ENCODE measurements at places on chromosomes 7 and 10.

DNA sequence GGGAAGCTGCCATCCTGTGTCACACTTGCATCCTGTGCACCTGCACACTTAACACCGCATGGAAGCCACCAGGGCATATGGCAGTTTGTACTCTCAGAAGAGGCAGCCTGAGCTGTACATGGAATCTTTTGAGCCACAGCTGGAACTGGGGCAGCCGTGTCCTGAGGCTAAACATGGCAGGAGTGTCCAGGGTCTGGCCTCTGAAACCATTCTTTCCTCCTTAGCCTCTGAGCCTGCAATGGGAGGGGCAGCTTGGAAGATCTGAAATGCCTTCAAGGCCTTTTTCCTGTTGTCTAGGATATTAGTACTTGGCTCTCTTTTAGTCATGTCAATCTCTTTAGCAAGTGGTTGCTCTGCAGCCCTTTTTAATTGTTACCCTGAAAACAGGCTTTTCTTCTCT lies 16.4 kb downstream of the PLCE1 start:
- no peak for DNase-seq

DNA sequence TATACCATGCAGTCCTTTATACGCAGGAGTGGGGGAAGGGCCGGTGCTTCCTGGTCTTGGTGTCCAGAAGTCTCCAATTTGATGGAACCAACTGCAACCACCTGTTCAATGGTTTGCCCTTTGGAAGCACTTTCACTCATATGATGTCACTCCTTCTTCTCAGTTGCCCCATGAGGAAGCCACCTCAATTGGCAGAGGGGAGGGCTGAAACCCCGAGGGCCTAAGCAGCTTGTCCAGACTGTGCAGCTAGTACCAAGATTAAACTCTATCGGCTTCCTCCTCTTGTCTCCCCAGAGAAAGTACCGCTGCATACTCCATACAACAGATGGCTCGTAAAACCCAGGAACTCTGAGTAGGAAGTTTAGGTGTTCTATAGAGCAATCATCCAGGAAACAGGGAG lies 789.4 kb downstream of the TYW1 start:
- DNase-seq, result no peak

- no peak for DNase-seq
Measured at GRCh38 chr10:18656724-18657123, 2.5 kb upstream of the ARL5B start.

- no peak for DNase-seq
Measured at GRCh38 chr7:13848681-13849131, 140.8 kb downstream of the ETV1 start.

DNA sequence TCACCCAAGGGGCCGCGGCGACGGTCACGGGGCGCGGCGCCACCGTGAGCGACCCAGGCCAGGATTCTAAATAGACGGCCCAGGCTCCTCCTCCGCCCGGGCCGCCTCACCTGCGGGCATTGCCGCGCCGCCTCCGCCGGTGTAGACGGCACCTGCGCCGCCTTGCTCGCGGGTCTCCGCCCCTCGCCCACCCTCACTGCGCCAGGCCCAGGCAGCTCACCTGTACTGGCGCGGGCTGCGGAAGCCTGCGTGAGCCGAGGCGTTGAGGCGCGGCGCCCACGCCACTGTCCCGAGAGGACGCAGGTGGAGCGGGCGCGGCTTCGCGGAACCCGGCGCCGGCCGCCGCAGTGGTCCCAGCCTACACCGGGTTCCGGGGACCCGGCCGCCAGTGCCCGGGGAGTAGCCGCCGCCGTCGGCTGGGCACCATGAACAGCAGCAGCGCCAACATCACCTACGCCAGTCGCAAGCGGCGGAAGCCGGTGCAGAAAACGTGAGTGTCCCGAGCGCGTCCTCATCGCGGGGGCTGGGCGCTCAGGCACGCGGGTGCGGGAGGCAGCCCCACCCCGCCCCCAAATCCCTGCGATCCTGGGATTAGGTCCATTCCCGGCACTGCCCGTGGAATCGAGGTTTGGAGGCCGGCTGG lies 509 bp downstream of the AHR start:
- peak; percentile 31 for DNase-seq

DNA sequence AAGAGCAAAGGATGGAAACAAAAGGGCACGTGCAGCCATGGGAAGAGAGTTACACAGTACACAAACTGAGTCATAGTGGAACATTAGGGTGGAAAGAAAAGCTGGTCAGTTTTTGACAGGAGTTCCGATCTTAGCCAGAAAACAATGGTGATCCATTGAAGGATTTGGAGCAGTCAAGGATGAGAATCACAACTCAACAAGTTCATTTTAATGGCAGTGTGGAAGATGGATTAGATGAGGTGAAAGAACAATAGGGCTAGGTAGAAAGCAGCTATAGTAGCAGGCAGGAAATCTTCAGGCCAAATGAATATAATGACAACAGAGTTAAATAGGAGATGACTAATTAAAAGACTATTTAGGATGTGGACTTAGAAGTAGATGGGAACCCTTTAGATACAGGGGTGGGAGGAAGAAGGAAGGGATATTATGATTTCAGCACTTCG lies 136.3 kb downstream of the DOCK4 start:
- DNase-seq, result no peak

DNA sequence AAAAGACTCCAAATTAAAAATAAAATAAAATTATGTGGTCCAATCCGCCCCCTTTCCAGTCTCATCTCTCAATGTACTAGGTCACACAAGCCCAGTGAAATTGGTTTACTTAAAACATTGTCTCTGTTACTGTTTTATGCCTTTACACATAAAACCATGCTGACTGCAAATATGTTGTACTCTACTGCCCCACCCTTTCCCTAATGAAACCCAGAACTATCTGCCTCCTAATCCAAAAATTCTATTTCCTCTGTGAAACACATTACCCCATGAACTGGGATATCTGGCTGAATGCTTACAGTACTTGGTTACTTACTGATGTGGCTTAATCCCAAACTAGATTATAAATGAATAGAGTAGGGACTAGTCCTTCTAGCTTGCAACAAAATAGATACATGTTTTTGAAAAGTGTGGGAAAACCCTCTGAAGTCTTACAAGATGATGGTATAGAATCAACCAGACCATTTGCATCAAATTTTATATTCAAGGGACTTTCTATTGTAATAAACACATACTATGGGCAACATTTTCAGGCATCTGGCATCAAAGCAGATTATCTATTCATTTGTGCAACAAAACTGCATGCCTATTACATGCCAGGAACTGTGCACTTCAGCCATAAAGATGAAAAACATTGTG lies 10.0 kb upstream of the KMT2E start:
- DNase-seq, result no peak

DNA sequence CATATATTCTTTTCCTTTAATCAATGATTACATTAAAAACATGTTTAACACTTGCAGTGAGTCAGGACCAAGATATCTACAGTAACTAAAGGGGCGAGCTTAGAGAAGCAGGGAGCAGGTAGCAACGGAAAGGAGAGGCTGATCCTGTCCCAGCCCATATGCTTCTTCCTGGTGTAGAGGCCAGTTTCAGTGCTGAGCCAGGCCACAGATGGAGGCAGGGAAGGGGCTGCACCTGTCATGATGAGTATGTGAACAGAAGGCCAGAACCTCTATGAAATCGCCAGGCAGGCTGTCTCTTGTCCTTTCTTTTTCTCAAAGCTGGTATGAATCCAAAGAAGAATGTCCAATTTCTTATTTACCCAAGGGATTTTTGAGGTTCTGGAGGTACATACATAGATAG lies 16.3 kb downstream of the REEP3 start:
- no peak for DNase-seq

GRCh38 chr10:12962556-12962955 lies 39.0 kb downstream of the CCDC3 start:
- no peak for DNase-seq

DNA sequence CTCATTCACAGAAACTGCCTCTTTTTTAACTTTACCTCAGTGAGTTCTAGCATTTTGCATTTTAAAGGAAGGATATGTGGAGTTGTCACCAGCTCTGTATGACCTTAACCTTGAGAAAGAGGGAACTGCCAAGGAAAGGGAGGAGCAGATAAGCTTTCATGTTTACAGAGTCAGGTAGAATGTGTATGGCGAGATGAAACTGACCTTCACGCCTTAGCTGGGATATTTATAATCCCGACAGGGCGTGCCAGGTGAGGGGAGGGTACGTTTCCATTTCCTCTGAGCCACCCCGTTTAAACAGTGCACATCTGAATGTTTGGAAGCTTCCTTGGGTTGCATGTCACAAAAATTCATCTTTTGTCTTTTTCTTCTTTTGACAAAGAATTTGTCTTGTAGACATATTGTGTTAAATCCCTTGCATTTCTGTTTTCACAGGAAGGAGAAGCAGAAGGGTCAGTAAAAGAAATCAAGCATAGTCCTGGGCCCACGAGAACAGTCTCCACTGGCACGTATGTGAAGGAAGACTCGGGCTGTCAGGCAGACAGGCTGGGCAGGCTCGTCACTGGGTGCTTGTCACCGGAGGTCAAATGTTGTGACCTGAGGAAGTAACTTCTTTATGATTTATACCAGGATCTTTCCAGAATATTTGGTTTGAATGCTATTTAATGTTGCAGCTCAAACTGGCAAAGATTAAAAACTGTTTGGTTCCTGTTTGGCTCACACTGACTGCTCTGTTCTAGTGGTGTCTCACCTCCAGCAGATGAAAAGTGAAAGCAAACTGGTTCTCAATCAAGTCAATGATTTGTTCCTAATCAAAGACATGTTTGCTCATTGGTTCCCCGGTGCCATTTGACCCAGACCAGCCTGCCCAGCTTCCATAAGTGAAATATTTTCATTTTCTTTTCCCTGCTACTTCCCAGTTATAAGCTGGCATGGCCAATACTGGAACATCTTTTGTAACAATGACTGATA lies 16.2 kb downstream of the OPTN start:
- no peak for DNase-seq

GRCh38 chr7:154302380-154302779 lies 250.2 kb downstream of the DPP6 start:
- DNase-seq, result no peak

DNA sequence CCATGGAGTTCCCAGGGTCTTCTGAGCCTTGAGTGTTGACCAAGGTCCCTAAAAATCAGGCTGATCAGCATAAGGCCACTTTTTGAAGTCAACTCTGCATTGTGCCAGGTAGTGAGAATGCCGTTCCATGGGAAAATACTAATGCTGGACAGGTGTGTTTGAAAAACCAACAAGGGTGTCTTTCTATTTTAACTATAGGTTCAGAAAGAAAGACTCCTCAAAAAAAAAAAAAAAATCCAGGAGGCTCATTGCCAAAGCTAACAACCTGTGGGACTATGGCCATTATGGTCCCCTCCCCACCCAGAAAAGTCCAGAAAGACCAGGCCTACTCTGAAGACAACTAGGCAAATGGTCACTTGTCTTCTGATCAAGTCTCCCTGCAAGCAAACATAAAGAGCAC lies 44.4 kb downstream of the NRAP start:
- no peak for DNase-seq

DNA sequence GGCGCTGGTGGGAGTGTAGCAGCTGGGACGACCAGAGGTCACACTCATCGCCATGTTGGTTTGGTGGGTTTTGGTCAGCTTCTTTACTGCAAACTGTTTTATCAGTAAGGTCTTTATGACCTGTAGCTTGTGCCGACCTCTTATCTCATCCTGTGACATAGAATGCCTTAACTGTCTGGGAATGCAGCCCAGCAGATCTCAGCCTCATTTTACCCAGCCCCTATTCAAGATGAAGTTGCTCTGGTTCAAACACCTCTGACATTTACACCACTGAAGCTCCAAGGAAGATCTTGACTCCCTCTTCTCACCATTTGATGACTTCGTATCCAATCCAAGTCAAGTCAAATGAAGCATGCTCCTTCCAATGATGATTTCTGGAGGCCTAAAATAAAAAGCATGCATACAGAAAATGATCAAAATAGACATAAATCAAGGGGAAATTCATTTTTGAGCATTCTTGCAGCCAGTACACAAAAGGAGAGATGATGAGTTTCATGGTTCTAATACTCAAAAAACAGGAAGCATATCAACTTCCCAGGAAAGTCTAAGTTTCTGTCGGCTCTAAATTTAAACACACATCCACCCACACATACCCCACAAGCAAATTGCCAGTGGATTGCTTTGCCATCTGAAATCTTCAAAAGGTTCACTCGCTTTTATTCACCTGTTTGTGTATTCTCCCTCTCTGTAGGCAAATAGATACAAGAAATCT lies 2.4 kb upstream of the PSMG3 start:
- no peak for DNase-seq

- no peak for DNase-seq
Measured at GRCh38 chr10:34504534-34504933, 310.6 kb downstream of the PARD3 start.

- DNase-seq, result no peak
Measured at GRCh38 chr7:76282344-76283253, 19.9 kb upstream of the HSPB1 start.

DNA sequence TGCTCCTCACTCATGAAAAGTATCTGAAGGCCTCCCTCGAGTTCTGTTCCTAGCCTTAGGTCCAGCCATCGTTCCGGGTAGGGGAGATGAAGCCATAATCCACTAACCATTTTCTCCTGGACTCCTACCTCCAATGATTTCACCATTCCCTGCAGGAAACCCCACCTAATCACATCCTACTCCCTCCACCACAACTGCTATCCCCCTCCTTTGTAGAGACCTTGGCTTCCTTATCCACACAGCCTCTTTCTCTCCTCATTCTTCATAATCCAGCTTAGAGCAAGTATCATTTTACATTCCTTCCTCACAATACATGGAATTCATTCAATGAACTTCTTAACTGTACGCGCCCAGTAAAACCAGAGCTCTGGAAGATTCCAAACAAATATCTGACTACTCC lies 18.7 kb downstream of the HNRNPF start:
- DNase-seq, result no peak

GRCh38 chr7:158248816-158249215 lies 338.8 kb downstream of the PTPRN2 start:
- DNase-seq, result no peak

DNA sequence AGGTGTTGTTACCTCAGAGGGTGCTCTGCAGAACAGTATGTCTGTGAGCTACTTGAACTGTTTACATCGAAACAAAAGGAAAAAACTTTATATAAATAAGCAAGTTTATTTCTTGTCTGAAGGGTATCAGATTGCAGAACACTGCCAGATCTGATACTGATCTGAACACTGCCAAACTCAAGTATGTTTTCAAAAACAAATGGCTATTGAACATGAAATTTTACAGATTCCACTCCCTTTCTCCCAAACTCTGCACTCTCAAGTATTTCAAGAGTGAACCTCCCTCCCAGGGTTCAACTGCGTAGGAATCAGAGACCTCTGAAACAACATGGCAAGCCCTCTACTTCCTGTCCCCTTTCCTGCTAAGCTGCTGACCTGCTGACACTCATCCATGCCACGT lies 216.6 kb downstream of the ZNF33B start:
- DNase-seq, result no peak

- DNase-seq, result no peak
Measured at GRCh38 chr7:93964813-93965212, 39.3 kb downstream of the BET1 start.

DNA sequence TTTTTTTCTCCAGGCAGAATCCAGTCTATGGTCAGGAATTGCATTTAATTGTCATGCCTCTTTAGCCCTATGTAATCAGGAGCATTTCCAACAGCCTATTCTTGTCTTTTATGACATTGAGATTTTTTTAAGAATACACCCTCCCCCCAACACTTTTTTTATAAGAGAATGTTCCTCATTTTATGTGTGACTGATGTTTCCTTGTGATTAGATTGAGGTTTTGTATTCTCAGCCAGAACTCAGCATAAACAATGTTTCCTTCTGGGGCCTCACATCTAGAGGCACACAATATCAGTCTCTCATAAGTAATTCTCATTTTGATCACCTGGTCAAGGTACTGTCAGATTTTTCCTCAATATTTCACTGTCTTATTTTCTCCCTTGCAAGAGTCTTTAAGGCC lies 193.4 kb upstream of the PDE1C start:
- no peak for DNase-seq
